A549 treated with dexamethasone at 1 μM for 4 hours (cell line): ENCODE measurements at places on chromosomes 3 and 15. TPM values are rescaled to one million over a fixed set of nuclear protein-coding genes. Genes with fewer than 3 reads are reported as not detected.

UCN2 gene
- total RNA-seq = 4.9 to 8.5 TPM (median 6.9 TPM) in 5 replicates

OXTR gene
- 8.9 to 11.9 TPM (median 10.9 TPM) in 5 replicates for total RNA-seq

GOLGA6L7 gene
- total RNA-seq = not detected in 5 replicates

RBP2 gene
- not detected in 5 replicates for total RNA-seq

IGSF11 gene
- total RNA-seq = 3.6 to 5.4 TPM (median 5.1 TPM) in 5 replicates

DNAH12 gene
- total RNA-seq = 0.01 to 0.18 TPM (median 0.07 TPM) in 5 replicates

KLHL18 gene
- total RNA-seq = 13.4 to 20.1 TPM (median 15.3 TPM) in 5 replicates

TRAT1 gene
- total RNA-seq = not detected in 5 replicates

RSL24D1 gene
- total RNA-seq = 90.1 to 107 TPM (median 100 TPM) in 5 replicates

OSBPL10 gene
- total RNA-seq = 15.0 to 26.3 TPM (median 25.8 TPM) in 5 replicates

ZNF620 gene
- 1.7 to 2.0 TPM (median 1.8 TPM) in 5 replicates for total RNA-seq
